ENCODE measurements at places on chromosomes 12 and 14.

DNA sequence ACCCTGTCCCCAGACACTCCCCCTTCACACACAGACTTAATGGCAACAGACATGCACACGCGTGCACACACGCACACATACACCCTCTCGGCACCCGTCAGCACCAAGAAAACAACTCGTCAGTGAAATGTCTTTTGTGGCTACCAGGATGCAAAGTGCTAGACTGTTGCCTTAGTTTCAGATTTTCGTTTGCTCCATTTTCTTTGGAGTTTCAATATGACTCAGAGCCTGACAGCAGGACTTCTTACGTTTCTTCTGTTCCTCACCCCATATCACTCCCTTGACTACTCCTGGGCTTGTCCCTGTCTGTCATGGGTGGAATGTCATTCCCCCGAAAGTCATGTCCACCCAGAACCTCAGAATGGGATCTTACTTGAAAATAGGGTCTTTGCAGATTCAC lies 182.9 kb downstream of the GLT1D1 start:
- no peak for DNase-seq

GRCh38 chr12:38921025-38921677 lies 15.8 kb upstream of the CPNE8 start:
- DNase-seq, result peak; percentile 58

GRCh38 chr12:88298761-88299242 lies 156.7 kb downstream of the TMTC3 start:
- peak; percentile 73 for DNase-seq

DNA sequence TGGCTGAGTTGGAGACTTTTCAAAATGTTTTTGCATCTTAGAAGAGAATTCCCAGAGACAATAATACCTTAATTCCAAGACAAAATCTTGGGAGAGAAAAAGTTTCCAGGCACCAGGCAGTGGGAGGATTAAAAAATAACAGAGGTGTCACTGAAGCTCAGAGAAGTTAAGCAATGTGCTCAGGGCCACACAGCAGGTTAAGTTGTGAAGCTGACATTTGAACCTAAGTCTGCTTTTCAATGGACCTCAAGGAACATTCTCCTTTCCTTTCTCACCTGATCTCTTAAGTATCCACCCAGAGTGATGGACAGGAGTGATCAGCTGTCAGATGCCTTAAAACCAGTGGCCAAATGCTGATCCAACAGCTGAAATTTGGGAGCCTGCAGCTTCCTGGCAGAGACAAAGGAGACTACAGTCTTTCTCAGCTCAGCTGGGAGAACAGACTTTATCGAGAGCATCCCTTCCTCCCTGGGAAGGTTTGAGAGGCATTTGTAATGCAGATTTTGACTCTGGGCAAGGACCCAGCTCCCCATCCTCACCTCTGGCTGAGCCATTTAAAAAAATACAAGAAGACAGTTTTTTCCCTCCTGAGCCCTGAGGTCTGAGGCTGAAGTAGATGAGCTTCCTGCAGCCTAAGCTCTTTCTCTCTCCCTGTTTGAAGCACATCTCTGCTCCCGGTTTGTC lies 174.9 kb upstream of the RPH3A start:
- DNase-seq, result no peak

DNA sequence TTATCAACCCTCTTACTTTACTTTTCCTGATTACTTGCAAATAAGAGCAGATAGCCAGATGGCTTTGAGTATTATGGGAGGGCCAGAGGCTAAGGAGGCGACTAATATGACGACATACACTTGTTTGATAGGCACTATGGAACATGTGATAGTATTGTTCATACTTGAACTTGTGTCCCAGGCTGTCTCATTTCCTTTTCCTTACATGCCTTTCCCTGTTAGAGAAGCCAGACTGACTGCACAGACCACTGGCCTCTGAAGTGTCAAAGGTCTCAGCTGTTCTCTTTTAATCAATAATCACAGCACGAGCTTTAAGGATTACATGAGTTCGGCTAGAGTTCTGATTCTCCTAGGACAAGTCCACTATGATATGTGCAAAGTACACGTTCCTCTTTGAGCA lies 326.0 kb downstream of the PRKD1 start:
- peak; percentile 5 for DNase-seq

DNA sequence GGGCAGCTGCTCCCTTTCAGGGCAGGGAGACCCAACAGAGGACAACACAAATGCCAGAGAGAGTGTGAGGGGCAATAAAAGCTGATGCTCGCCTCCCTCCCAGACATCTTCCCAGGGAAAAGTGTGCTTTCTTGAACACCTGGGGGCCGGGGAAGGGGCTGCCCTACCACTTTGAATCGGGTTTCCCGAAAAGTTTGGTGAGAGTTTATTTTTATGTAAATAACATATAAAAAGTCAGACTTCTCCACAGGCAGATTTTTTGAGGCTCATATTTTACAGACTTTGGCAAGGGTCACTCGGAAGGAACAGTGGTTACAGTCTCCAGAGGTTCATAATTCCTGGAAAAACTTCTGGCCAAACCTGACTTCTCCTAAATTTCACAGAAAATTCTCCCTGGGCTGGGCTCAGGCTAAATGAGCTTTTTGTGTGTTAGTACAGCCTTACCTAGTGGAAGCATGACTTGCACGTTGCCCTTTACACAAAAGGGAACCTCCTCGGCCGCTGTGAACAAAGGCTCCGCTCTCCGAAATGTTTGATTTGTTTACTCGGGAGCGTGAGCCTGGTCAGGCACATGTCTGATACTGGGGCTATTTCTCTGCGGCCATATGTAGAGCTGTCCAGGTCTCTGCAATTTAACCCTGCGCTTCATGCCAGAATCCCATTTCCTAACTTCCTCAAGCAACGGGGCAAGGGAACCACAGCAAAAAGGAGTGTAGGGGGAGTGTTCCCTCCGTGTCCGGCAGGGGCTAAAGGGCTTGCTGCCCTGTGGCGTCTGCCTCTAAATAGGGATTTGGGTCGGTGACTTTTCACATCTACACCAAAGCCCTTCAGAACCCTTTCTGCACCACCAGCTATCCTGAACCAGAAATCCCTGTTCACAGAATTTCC lies 3.4 kb downstream of the RTL1 start:
- DNase-seq, result no peak

- DNase-seq, result peak; percentile 10
Observed at GRCh38 chr12:107731366-107731765, 29.6 kb downstream of the PRDM4 start.

GRCh38 chr12:3557791-3558620 lies 67.0 kb downstream of the PRMT8 start:
- no peak for DNase-seq

GRCh38 chr12:57936513-57936883 lies 4.9 kb upstream of the ATP23 start:
- no peak for DNase-seq
